Stimulated activated CD8-positive, alpha-beta memory T cell treated with anti-CD3 and anti-CD28 coated beads, Interleukin-15, amount 100 ng/mL, for 24 hours (primary cell): ENCODE measurements at places on chromosomes 4 and X.

DNA sequence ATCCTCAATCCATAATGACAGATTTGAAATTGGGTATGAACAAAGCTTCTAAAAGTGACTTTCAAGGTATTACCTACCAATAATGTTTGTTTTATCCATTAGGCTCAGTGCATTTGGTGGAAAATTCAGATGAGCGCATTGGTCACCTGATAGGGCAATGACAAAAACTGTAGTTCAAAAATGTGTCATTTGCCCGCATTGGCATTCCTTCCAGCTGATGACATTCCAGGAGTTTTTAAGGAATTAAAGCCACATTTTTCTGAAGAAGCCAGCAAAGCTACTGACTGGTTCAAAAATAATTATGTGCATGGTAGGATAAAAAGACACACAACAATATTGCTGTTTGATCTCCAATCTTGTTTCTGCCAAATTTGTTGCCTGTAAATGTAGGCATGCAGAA is 473.4 kb upstream of the CPEB2 start:
- no peak for DNase-seq

- DNase-seq = no peak
Measured at GRCh38 chr4:180665994-180666824, 1577.0 kb upstream of the TENM3 start.

DNA sequence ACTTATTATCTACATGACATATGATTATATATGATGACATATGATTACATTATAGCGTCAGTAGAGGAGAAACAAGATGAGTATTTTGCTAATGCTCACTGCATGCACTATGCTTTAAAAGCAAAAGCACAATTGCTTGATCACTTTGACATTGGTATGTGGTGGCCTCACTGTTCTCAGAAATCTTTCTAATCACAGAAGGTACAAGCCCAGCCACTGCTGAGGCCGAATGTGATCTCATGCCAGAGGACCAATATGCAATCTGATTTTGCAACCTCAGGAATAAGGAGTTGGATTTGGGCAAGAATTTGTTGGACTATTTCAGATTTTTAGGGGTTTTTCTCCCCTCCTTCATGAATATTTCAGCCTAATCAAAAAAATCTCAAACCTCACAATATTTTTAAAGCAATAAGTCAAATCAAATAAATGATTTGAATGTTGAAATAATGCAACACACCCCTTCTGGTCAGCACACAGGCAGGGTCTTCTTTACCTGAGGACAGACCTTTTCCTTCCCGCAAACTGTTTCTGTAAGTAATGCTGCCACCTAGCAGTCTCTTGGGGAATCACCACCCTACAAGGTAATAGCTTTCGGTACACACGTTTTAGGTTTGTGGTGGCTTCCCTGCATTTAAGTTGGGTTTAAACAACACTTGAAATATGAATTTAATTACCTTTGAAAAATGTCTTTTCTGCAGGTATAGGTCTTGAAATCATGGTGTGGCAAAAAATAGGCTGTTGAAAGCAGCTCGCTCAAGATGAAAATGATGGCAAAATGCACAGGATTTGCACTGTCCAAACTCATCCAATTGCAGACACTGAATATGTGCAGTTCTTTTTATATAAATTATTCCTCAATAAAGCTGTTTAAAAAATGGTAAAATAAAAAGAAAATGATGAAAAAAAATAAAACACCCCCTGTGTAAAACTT is 4.8 kb upstream of the CXCL13 start:
- no peak for DNase-seq

- DNase-seq = no peak
Measured at GRCh38 chr4:86089781-86090323, 270.0 kb downstream of the MAPK10 start.

DNA sequence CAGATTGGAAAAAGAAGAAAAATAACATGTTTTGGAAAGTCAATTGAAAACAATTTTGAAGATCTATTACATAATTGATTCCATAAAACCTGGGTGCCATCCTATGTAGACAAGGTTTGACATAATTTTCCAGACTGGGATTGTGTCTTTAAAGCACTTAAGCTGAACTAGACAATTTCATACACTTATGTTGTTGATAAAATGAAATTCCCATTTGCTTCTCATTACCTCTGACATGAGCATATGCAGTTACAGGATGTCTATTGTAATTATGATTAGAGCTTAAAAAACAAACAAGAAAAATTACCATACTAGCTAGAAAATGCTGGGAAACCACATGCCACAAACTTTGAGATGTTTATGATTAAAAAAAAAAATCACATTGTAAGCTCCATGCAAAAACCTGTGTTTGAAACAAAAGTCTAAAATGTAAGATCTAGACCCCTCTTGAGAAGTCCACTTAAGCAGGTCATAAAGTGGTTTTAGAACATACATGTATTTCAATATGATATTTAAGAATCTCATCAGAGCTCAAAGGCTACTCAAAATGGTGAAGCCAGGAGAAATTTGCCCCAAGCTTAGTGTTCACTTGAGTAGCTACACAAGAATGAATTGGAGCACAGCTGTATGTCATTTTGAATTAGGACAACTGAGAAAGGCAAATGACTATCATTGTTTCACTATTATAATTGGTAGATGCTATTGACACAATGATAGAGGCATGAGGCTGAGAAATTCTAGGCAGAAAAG is 181.1 kb upstream of the PABPC4L start:
- DNase-seq = no peak

GRCh38 chr4:140870427-140870826 is 114.2 kb upstream of the TBC1D9 start:
- no peak for DNase-seq

DNA sequence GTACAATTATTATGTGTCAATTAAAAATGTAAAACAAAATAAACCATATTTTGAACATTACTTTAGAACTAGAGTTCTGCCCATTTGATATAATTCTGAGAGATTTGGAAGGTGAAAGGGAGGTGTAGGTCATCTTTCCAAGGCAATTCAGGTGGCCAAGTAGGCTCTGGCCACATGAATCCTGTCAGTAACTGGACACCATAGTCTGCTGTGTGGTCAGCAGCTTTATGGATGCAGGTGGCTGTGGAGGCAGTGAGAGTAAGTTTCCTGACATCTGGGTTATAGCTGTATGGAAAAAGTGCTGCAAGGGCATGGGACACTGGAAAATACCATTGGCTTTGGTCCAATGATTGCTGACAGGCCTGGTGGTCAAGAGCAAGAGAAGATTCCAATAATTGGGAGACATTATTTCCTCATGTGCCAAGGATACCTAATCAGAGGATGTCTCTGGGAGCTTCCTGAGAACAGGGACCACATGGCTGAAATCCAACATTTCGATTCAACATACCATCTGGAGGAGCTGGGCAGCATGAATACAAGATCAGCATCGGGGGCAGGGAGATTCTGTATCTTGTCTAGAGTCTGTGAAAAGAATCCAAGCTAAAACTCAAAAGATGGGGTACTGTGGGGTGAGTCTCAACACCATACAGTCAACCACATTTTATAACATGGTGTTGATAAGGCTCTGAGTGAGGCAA is 523.1 kb downstream of the MID1IP1 start:
- no peak for DNase-seq

DNA sequence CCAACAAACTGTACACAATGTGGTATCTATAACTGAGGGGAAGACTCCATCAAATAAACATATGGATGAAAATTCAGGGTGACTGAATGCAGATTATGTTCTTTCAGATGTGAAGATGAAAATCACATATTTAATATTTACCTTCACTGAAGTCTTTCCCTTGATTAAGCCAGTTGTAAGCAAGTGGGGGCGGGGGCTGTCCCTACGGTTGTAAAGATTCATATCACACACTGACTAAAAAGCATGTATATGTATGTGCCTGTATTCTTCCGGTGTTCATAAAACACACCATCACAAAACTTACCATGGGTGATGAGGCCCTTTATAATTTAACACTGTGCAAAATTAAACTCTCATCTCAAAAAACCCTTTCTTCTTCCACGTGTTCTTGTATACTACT is 1.3 kb downstream of the TAB3 start:
- DNase-seq = no peak

DNA sequence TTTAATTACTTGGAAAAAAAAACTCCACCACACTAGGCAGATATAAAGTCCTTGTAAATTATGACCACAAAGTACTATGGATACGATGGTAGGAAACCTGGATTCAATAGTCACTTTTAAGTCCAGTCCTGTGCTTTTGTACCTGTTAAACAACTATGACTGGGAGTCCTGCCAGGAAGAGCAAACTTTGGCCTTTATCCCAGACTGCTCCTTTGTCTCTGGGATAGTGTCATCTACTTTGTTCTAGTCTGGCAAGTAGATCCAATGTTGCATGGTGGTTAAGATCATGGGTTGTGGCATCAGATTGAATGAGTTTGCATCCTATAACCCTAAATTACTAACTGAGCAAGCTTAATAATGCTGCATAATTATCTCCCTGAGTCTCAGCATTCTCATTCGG is 175.3 kb upstream of the FGF13 start:
- DNase-seq = no peak

DNA sequence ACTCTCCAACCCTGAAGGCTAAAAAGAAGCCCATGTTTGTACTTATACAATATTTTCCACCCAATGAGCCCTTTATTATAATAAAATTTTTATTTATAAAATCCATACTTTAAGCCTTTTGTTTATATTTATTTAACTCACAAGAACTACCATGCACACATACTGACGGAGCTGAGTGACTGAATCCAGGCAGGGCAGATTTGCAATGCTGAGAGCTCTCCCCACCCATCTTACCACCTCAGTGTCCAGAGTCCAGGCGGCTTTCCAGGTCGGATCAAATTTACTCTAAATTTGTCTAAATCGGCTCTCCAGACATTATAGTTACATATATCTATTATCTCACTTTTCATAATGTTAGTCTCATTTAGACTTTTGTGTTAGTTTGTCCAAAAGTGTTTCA is 74.1 kb downstream of the ARHGAP10 start:
- DNase-seq = no peak

DNA sequence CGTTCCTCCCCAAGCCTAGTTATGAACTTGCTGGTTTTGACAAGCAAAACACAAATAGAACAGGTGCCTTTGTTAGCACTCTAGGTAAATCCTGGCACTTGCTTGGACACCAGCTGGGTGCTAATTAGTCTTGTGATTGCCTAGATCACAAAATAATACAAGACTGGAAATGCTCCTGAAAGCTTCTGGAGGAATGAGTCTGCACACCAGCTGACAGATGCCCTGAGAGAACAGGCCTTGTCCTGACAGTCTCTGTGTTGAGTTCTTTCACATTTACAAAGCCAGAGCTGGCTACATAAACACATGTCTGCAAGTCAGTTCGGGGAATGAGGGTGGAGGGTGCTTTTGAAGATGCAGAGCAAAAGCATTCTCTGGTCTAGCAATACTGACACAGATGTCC is 93.8 kb downstream of the ELOVL6 start:
- DNase-seq = no peak

- no peak for DNase-seq
Measured at GRCh38 chrX:44903107-44903506, 30.1 kb downstream of the KDM6A start.

- DNase-seq = no peak
Measured at GRCh38 chr4:118224243-118224829, 128.5 kb downstream of the PRSS12 start.

DNA sequence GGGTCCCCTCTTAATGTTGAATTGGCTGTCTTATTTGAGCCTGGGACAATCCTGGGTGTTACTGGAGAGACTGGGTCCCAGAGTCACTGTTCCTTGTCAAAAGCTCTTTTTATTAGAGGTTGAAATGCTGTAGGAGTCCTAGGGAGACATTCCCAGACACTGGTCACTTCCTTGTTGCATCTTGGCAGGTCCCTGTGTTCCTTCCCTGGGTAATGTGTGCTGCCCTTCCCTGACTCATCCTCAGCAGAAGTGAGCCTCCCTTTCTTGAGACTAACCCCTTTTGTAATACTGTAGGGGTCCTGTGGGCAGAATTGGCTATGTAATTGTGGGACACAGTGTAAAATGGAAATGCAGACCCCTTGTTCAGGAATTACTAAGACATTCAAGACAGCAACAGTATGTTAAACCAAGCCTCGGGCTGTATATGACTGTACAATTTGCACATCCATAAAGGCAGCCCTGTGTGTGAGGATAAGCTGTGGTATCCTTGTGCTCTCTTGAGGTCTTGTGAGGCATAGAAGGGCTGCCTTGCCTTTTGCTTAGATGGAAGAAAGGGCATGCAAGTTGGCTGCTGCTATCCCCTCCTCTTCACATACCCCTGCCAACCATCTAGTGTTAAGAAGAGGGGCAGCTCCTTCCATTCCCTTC is 53.5 kb downstream of the DCLK2 start:
- DNase-seq = no peak

DNA sequence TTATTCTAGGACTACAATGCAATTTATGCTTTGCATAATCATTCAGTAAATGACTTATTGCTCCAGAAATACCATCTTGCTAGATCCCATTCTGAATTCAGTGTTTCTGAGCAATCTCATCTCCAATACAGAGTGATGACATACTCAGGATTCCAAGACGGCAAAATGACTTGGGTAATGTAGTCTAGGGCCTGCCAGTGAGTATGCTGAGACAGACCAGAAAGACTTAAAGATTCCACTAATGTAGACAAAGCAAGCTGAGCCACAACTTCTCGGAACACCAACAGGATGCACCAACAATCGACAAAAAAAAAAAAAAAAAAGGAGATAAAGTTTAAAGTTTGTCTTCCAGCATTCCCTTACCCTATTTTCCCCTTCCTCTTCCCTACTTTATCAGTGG is 919 bp upstream of the SEC24B start:
- DNase-seq = no peak

DNA sequence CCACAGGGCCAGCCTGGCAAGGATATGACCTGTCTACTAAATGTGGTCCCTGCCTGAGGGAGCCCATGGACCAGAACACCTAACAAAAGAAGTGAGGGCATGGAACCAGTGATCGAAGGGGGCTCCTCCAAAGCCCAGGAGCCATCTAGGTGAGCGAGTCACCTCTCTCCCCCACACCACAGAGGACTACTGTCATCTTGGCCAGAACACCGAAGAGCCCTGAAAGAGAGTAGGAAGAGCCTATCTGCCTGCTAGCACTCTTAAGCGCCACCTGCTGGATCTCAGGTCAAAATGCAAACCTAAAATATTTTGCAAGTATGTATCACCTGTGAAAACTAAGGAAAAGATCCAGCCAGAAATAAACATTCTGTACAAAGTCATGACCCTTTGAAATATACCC is 137.9 kb upstream of the ZXDB start:
- no peak for DNase-seq

GRCh38 chr4:12519426-12519825 is 964.7 kb downstream of the RAB28 start:
- no peak for DNase-seq

GRCh38 chr4:5707366-5707765 is 993 bp downstream of the EVC2 start:
- DNase-seq = no peak
